ENCODE measurements at places on chromosomes 2 and 18. TPM values are rescaled to one million over a fixed set of nuclear protein-coding genes. Genes with fewer than 3 reads are reported as not detected.
A peak's percentile ranks its signal among the peaks of the same experiment; 100 is the strongest.

DNA sequence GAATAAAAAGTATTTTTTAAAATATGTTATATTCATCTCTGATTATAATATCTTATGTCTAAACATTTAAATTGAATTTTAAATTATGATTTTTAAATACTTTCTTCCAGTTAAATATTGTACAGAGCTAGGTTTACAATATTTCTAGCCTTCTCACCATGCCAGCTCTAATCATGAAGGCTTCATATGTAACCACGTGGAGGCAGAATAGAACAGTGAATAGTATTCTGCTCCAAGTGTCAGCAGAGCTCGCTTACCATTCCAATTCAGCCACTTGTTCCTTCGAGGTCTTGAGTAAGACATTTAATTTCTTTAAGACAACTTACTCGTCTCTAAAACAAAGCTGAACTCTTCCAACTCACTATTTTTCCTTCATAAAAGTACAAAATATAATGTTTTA is 871.8 kb downstream of the SUCLG1 start:
- DNase-seq: no peak

DNA sequence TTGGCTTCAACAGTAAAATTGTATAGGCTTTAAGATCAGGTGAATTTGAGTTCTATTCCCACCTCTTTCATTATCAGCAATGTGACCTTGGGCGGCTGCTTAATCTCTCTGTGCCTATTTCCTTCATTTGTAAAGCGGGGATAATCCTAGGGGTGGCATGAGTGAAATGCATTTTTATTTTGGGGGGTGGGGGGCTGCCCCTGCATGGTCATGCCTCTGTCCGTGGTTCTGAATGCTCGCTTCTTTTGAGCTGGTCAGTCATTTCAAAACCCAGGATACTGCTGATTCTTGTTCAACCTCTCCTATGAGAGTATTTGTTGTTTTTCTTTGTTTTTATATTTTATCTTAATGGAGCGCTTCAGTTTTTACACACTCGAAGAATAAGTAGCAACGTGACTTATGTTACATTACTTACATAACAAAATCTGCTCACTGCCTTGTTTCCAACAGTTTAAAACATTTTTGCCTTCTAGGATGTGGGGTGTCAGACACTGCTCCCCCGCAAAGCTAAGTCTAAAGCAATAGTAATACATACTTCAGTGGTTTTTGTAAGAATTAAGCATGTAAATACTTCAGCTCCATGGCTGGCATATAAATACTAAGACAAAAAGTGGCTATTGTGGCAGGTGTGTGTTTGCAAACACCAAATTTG is 152.6 kb upstream of the PELI1 start:
- no peak for DNase-seq

DNA sequence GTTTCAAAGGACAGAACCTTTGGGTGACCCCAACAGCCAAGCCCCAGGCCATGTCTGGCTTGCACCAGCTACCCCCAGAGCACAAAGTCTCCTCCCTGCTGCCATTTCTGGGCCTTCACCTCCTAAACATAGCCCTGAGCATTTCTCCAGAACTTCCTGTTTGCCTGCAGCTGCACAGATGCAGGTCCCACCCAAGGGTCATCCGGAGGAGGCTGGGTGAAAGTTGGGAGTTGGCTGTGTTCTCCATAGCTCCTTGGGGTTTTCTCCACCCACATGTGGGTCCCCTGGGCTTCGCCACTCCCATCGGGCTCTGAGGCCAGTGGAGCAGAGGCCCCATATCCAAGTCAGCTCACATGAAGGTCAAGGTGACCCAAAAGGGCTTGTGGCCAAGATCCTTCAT is 4.3 kb downstream of the TNP1 start:
- DNase-seq: peak; percentile 68

- DNase-seq: no peak
These were observed 87.4 kb upstream of the SERPINE2 start for GRCh38 chr2:224126440-224126839.

DNA sequence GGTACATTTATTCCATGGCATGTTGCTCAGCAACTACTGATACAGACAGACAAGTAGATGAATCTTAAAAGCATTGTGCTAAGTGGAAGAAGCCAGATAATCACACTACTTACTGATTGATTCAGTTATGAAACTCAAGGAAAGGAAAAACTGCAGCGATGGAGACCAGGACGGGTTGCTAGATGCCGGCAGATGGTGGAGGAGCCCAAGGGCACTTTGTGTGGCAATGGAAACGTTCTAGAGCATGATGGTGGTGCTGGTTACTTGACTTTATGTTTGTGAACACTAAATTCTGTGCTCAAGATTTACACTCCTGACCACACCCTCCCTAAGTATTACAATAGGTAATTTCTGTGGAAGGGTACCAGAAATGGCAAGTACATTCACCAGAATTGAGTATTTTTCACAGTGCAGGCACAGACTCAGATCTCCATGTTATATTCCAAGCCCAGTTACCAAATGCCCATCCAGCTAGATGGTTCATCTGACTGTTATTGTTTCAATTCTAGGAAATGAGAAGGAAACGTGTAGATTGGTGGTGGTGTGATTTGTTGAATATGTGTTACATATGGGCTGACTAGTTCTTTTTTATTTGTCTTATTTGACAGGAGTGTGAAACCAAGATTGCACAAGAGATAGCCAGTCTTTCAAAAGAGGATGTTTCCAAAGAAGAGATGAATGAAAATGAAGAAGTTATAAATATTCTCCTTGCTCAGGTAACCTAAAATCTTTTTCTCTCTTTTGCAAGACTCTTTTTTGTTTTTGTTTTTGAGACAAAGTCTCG is 55.1 kb downstream of the RALBP1 start:
- DNase-seq: no peak

- DNase-seq: no peak
These were observed 338.0 kb downstream of the DCC start for GRCh38 chr18:52678034-52678433.

Gene BCL11A
- 11.6 TPM for total RNA-seq

Gene RSAD2
- total RNA-seq: 4.4 TPM

- no peak for DNase-seq
These were observed 1272.5 kb upstream of the CDH2 start for GRCh38 chr18:29449424-29449823.

Gene CTAGE1
- 4.2 TPM for total RNA-seq

DNA sequence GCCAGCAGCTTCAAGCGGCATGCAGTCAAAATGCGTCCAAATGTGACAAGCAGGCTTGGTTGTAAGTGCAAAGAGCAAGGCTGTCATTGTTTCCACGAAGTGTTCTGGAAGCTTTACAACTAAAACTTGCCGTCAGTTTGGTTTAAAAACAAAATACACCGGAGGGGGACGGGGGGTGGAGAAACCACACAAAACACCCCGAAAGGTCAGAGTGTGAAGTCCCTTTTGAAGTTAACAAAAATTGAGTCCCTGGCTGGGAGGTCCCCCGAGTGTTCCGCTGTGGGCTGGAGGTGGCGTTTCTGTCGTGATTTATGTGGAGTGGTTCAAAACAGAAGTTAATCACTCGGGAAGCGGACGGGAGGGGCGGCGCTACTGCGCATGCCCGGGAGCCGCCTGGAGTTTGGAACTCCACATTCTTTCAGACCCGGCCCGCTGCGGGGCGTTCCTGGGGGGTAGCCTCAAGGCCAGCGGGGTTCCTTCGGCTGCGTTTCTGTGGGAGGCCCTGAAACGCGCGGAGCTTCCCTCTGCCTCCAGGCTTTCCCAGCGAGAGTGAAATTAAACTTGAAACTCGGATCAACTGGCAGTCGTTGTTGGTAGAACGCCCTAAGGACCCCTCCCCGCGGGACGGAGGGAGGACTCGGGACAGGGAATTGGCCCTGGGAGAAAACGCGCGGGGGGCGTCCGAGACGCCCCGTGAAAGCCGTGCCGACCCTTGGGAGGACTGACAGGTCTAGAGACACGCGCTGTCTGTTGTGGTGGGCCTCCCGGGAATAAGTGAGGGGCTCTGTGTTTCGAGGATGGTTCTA is 1.4 kb downstream of the TGIF1 start:
- peak; percentile 96 for DNase-seq

DNA sequence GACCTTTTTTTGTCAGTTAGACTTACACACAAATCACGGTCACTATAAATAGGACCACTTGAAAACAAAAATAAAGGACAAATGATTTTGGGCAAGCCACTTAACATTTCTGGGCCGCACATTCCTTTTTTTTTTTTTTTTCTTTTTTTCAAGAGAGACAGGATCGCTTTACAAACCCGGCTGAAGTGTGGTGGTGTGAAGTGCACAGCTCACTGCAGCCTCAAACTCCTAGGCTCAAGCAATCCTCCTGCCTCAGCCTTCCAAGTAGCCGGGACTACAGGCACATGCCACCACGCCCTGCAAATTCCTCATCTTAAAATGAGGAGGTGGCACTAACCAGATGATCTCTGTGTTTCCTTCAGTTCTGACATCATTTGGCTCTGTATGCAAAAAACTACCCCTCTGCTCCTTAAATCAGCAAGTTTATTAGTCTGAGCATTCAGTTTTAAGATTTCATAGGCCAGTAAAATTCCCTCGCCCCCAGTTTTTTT is 28.3 kb upstream of the MRO start:
- no peak for DNase-seq

- no peak for DNase-seq
These were observed 160.9 kb downstream of the FBXO15 start for GRCh38 chr18:73986711-73987110.

Gene CD302
- total RNA-seq: 18.3 TPM

DNA sequence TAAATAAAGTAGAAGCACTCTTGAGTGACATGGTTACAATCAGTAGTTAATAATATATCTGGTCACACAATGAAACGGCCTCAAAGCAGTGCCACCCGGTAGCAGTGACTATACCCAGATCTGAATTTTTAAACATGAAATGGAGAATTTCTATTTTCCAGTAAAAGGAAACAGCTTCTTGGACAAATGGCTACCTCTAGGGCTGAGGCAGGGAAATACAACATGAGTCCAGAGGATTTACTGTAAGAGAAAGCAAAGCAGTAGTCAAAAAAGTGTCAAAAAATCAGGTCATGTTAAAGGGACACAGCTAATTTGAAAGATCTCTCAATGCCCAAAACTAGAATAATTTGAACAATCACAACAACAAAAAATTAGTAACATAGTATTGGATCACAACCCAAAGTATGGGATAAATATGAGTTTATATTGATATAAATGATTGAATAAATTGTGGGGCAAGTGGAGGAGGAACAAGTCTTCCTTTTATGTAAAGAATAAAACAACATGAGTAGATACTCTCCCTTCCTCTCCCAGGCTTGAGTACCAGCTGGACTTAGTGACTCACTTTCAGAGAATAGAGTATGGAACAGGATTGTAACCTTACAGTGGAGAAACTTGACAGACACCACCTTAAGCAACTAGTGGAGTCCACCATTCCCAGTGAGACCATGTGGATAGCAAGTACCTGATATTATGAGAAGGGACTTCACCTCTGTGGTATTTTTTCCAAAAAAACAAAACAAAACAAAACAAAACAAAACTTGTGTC is 180.8 kb downstream of the MBD2 start:
- DNase-seq: no peak

Gene ZBTB7C
- 42.4 TPM for total RNA-seq

Gene PRKAG3
- 0.25 TPM for total RNA-seq

Gene MEP1B
- 0.19 TPM for total RNA-seq

Gene INHA
- total RNA-seq: 371 TPM

- DNase-seq: no peak
These were observed 467 bp upstream of the WDR35 start for GRCh38 chr2:19990416-19990728.

GRCh38 chr2:24182507-24182906 is 7.7 kb downstream of the FAM228A start:
- no peak for DNase-seq

Gene SPP2
- not detected for total RNA-seq

Gene LYPD6
- total RNA-seq: 6.8 TPM

GRCh38 chr2:239008004-239008403 is 160.1 kb downstream of the TWIST2 start:
- no peak for DNase-seq

- DNase-seq: no peak
These were observed 6.6 kb upstream of the CCDC195 start for GRCh38 chr2:224722770-224723169.

- peak; percentile 95 for DNase-seq
These were observed 35.5 kb upstream of the HAAO start for GRCh38 chr2:42827647-42828486.

Gene STARD6
- 4.4 TPM for total RNA-seq

GRCh38 chr2:7773362-7774360 is 856.4 kb downstream of the RNF144A start:
- peak; percentile 80 for DNase-seq

DNA sequence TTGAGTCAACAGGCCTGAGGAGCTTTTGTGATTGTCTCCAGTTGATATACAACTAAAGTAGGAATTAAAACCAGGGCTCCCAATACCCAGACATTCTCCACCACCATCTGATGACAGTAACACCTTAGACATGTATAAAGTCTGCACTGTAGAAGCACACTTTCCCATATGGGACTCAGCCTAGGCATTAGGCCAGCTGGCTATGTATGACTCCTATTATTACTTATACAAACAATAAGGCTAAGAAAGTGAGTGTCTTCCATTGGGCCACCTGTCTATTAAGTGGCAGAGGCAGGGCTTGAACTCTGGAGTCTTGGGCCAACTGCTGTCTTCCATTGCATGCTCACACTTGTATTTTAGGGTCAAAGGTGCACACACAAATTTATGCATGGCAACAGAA is 32.1 kb upstream of the COLEC12 start:
- DNase-seq: no peak

- DNase-seq: no peak
These were observed 40.0 kb downstream of the TEX44 start for GRCh38 chr2:231632559-231633142.

- no peak for DNase-seq
These were observed 200.4 kb downstream of the MREG start for GRCh38 chr2:215812966-215813365.

Gene HJURP
- 10.2 TPM for total RNA-seq

DNA sequence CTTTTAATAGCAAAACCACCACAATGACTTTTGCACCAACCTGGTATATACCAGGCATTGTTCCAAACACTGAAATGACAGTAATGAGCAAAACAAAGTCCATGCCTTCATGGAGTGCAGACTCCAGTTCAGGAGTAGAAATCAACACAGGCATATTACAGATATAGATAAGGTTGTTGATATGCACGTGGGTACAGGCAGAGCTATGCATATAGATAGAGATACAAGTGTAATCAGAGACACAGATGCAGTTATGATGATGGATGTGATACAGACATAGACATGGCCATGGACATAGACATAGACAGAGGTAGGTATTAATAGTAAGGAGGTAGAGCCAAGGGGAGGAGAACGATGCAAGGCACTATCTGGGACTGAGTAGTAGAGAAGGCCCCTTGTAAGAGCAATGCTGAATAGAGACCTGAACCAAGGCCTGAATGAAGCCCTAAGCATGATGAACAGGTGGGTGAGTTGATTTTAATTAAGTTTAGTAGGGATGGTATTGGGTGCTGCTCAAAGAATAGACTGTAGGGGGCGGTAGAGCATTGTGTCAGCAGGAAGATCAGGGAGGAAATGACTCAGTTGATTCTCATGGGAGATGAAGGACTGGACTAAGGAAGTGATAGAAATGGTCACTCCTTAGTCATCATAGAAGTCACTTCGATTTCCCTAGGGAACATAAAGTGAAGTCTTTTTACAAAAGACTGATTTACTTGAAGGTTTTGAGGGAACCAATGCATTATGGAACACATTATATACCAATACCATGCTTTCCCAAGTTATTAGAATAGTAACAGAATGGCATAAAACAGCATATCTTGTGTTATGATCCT is 39.4 kb downstream of the CMPK2 start:
- DNase-seq: peak; percentile 60

- no peak for DNase-seq
These were observed 196.3 kb downstream of the DCDC2C start for GRCh38 chr2:3899536-3900155.
